Stimulated activated CD4-positive, alpha-beta T cell treated with anti-CD3 and anti-CD28 coated beads, Interleukin-12 subunit alpha, Interleukin-12 subunit beta, amount 100 ng/mL, for 4 hours (primary cell): ENCODE measurements at places on chromosomes 11 and 22.

DNA sequence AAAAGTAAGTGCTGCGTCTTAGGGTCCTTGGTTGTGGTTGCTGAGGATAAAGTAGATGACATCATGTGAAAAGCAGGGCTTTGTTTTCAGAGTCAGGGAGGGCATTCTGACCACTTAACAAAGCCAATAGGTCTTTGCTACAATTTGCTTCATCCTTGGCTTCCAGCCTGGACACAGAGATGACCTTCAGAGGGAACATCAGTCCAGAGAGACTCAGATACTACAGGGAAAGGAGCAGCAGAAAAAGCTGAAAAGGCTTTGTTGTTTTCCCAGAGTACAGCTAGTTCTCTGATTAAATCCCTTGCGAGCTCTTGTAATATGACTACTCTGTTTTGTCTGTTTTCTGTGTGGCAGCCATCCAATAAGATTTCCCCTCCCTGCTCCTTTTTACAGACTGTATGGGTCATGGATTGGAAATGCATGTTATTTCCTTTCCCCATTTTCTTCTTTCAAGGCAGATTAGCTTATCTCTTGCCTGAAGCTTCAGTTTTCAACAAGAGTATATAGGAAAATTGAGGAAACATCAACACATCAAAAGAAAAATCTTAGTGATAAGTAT lies 31.9 kb downstream of the ATG13 start:
- no peak for DNase-seq

- DNase-seq: no peak
Measured at GRCh38 chr11:89495951-89496350, 4.8 kb upstream of the NOX4 start.

DNA sequence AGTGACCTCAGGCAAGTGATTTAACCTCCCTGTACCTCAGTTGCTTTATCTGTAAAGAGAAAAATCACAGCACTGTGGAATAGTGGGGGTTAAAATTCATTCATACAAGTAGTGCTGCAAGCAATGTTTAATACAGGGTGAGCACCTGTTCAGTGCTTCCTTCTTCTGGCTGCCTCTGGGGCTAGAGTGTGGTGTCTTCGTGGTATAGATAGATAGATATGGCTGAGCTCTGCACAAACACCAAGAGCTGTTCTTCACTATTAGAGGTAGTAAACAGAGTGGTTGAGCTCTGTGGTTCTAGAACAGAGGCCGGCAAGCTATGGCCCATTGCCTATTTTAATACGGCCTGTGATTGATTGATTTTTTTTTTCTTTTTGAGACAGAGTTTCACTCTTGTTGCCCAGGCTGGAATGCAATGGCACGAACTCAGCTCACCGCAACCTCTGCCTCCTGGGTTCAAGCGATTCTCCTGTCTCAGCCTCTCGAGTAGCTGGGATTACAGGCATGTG lies 32.9 kb downstream of the LIMK2 start:
- DNase-seq: no peak

GRCh38 chr22:19998991-19999820 lies 17.4 kb downstream of the ARVCF start:
- no peak for DNase-seq

DNA sequence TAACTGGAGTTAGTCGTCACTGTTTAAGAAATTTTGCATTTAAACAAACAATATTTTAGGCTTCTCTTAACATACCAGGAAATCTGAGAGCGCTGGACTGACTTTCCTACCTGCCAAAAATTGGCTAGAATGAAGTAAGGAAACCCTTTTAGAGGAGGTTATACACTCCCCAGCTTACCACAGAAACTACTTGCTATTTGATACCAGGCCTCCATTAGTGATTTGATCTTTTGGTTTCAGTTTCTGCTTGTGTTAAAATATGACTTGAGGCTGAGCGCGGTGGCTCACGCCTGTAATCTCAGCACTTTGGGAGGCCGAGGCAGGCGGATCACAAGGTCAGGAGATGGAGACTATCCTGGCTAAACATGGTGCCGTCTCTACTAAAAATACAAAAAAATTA lies 419.9 kb downstream of the LRRC4C start:
- no peak for DNase-seq

DNA sequence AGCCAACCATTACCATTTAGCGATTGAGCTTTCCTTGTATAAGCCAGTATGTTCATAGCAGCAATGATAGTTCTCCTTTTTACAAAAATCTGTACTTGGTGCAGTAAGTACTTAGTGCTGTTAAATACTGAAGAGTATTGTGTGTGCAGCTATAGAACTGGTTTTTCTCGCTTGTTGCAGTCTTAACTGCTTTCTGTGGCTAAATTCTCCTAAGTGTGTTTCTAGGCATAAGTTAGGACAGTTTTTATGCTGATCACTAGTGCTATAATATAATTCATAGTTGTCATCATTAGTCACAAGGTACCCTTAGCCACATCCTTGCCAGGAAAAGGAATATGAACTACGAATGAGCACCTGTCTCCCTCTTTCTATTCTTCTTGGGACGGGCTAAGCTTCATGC lies 107.7 kb downstream of the GRAMD1B start:
- no peak for DNase-seq

- no peak for DNase-seq
Measured at GRCh38 chr11:82959987-82960778, 58.6 kb downstream of the DDIAS start.

GRCh38 chr11:74739546-74740270 lies 8.5 kb upstream of the CHRDL2 start:
- DNase-seq: peak; percentile 31

- no peak for DNase-seq
Measured at GRCh38 chr11:4191031-4191571, 96.5 kb downstream of the RRM1 start.

- DNase-seq: no peak
Measured at GRCh38 chr11:57087991-57088390, 93.8 kb upstream of the LRRC55 start.
